Globus pallidus (tissue), 1 donor: ENCODE measurements at places on chromosomes 3 and 15.
A peak's percentile ranks its signal among the peaks of the same experiment; 100 is the strongest.

- no peak for DNase-seq
These were observed 748.6 kb upstream of the GBE1 start for GRCh38 chr3:82509951-82510603.

- DNase-seq: no peak
These were observed 353.9 kb upstream of the TPRG1 start for GRCh38 chr3:188817935-188818269.

DNA sequence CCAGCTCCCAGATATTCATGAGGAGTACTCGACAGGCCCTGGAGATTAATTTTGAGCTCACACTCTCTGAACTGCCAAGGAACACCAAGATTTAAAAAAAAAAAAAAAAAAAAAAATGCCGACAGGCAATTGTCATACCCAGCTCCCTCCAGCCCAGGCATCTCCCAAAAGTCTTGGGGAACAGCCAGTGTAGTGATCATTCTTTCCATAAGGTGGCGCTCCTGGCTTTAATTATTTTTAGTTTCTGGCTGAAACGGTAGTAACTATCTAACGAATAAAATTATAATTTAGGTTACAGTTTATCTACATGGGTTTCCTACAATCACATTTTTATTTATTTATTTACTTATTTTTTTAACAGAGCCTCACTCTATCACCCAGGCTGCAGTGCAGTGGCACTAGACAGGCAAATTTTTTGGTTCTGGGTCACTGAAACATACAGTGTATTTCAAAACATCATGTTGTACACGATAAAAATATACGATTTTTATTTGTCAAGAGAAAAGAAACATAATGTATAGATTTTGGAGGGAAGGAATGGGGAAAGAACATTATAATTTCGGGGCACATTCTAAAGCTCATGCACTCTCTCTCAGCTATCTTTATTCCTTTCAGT, 157.3 kb downstream of the ADAMTS9 start:
- peak; percentile 38 for DNase-seq

- no peak for DNase-seq
These were observed 128.6 kb upstream of the ADAMTS9 start for GRCh38 chr3:64816355-64816754.

DNA sequence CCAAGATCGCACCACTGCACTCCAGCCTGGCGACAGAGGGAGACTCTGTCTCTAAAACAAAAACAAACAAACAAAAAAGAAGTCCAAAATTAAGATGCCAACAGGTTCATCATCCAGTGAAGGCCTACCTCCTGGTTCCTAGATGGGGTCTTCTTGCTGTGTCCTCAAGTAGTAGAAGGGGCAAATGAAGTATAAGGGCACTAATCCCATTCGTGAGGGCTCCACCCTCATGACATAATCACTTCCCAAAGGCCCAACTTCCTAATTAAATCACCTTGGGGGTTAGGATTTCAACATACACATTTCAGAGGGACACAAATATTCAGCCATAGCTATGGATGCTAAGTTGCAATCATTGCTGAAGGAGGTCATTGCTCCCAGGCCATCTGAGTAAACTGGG, 45.8 kb downstream of the PCNP start:
- DNase-seq: no peak

DNA sequence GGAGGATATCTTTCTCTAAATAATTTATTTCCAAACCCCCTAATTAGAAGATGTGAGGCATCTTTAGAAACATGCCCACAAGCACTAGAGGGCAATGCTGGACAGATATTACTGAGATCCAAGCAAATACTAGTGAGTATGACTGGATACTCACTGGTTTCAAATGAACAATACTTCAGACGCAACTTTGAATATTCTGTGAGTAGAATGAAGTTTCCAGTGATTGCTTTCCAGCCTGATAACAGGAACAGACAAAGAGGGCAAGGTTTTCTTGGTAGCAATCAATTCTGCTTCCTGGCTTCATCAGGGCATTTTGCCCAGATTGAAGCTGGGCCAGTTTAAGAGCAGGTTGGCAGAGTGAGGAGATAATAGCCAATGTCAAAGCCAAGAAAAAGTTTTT, 442.6 kb upstream of the PDZRN3 start:
- no peak for DNase-seq

GRCh38 chr15:98556321-98556720, 92.0 kb upstream of the IGF1R start:
- DNase-seq: no peak

DNA sequence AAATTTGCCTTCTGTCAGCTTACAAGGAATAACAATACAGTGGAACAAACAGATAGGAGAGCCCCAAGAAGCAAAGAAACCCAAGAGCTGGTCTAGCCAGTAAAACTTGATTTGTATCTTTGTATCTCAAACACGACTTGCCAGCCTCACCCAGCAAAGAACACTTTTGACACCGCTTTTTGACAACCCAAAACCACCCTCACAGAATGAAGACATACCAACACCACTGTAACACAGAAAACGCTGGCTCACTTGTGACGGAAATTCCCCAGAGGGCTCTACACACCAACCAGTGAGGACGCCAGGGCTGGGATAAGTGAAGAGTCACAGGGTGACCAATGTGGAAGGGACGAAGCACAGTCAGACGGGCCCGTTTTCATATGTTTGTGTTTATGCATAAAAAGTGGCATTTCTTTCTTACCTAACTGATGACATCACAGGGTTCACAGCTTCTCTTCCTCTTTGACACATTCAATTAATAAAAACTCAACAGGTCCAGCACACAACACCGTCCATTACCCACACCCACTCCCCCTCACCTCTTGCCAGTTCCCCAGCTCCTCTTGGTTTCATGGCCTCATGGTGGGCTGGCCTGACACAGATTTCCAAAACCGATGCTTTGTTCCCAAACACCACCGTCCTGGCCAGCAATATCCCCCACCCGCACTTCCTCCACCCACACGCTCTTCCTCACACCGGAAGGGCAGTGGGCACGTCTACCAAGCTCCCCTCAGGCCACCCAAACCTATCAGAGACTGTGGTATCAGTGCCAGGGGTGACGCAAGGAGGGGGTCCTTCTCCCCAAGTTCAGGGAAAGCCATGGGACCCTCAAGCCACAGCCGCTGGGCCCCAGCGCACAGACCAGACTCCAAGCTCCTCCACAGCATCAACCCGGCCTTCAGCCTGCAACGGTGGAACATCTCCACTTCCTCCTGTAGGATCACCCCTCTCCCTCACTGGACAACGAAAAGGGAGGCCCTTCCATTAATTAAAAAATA, 94.2 kb downstream of the ADAMTS17 start:
- no peak for DNase-seq

- no peak for DNase-seq
These were observed 38.7 kb upstream of the MAGEF1 start for GRCh38 chr3:184750349-184751083.

- DNase-seq: no peak
These were observed 20.6 kb downstream of the LRRK1 start for GRCh38 chr15:100939791-100940190.

GRCh38 chr3:195105841-195106417, 165.0 kb downstream of the XXYLT1 start:
- DNase-seq: no peak

- DNase-seq: peak; percentile 3
These were observed 228.0 kb downstream of the UACA start for GRCh38 chr15:70535071-70535954.

GRCh38 chr3:122586098-122586497, 8.6 kb downstream of the PARP15 start:
- DNase-seq: no peak

DNA sequence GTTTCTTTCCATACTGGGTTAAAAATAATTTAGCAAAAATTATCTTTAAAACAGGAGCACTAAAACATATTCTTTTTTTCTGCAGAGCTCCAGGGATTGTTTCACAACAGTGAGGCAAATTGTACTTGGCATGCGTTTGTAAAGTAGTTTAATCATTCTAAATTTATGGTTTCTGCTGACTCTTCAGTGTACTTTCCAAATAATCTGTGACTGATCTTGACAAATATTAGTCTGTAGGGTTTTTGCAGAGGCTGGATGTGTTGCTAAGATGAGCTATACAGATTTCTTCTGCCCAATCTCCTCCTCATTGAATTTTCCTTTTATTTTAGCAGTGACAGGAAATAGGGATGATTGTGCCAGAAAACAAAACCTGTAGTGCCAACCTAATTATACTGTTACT, 328.0 kb upstream of the MANF start:
- no peak for DNase-seq

- no peak for DNase-seq
These were observed 54.3 kb downstream of the SLC9A9 start for GRCh38 chr3:143793971-143794370.

DNA sequence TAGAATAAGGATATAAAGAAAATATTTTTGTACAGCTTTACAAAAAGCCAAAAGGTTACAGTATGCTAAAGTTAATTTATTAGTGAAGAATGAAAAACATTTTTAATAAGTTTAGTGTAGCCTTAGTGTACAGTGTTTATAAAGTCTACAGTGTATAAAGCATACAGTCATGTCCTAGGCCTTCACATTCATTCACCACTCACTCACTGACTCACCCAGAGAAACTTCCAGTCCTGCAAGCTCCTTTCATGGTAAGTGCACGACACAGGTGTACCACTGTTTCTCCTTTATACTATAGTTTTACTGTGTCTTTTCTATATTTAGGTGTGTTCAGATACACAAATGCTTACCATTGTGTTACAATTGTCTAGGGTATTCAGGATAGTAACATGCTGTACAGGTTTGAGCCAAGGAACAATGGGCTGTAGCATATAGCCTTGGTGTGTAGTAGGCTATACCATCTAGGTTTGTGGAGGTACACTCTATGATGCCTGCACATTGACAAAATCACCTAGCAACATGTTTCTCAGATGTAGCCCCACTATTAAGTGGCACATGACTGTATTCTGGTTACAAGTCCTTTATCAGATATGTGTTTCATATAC, 197.1 kb upstream of the KBTBD8 start:
- DNase-seq: no peak

GRCh38 chr3:57164657-57165573, at the start of gene IL17RD:
Gene IL17RD (minus strand): TSS chr3:57165353. CDS start chr3:57165286, 67 bp downstream.
- DNase-seq: peak; percentile 72

GRCh38 chr15:32053719-32054118, 23.4 kb downstream of the CHRNA7 start:
- DNase-seq: no peak

- DNase-seq: no peak
These were observed 272.9 kb upstream of the TPM1 start for GRCh38 chr15:62769604-62770003.

GRCh38 chr3:97530691-97531090, 233.9 kb upstream of the ARL6 start:
- no peak for DNase-seq

DNA sequence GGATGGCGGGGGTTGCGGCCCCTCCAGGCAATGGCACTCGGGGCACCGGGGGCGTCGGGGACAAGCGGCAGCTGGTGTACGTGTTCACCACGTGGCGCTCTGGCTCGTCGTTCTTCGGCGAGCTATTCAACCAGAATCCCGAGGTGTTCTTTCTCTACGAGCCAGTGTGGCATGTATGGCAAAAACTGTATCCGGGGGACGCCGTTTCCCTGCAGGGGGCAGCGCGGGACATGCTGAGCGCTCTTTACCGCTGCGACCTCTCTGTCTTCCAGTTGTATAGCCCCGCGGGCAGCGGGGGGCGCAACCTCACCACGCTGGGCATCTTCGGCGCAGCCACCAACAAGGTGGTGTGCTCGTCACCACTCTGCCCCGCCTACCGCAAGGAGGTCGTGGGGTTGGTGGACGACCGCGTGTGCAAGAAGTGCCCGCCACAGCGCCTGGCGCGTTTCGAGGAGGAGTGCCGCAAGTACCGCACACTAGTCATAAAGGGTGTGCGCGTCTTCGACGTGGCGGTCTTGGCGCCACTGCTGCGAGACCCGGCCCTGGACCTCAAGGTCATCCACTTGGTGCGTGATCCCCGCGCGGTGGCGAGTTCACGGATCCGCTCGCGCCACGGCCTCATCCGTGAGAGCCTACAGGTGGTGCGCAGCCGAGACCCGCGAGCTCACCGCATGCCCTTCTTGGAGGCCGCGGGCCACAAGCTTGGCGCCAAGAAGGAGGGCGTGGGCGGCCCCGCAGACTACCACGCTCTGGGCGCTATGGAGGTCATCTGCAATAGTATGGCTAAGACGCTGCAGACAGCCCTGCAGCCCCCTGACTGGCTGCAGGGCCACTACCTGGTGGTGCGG, 1.9 kb downstream of the CHST2 start:
- no peak for DNase-seq

DNA sequence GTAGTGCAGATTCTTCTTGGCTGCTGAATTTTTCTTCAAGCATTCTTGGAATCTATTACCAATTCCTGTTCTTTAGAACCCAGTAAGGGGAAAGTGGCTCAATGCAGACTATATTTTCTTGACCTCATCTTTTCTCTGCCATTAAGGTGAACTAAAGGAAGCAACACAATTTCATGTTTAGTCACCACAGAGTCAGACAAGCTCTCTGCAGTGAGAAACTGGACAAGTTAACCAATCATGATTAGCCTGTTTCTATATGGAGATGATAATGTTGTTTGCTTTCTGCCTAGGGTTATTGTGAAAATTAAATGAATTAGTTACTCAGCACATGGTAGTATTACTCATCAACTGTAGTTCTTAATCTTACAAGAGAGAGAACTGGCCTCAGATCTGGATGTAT, 1075.1 kb downstream of the AGBL1 start:
- DNase-seq: no peak
